ENCODE measurements at places on chromosomes 7 and 10.

GRCh38 chr7:111051832-111052231 lies 39.1 kb upstream of the LRRN3 start:
- no peak for DNase-seq

- DNase-seq = no peak
Measured at GRCh38 chr7:25319707-25320106, 91.4 kb upstream of the NPVF start.

GRCh38 chr7:130917669-130918128 lies 183.7 kb upstream of the KLF14 start:
- no peak for DNase-seq

DNA sequence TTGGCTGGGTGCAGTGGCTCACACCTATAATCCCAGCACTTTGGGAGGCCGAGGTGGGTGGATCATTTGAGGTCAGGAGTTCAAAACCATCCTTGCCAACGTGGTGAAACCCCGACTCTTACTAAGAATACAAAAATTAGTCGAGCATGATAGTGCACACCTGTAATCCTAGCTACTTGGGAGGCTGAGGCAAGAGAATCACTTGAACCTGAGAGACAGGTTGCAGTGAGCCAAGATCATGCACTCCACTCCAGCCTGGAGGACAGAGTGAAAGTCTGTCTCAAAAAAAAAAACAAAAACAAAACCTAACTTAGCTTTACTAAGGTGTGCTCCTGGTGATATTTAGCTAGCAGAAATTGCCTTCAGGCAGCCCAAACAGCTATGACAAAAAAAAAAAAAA lies 24.3 kb upstream of the VDAC2 start:
- DNase-seq = no peak

DNA sequence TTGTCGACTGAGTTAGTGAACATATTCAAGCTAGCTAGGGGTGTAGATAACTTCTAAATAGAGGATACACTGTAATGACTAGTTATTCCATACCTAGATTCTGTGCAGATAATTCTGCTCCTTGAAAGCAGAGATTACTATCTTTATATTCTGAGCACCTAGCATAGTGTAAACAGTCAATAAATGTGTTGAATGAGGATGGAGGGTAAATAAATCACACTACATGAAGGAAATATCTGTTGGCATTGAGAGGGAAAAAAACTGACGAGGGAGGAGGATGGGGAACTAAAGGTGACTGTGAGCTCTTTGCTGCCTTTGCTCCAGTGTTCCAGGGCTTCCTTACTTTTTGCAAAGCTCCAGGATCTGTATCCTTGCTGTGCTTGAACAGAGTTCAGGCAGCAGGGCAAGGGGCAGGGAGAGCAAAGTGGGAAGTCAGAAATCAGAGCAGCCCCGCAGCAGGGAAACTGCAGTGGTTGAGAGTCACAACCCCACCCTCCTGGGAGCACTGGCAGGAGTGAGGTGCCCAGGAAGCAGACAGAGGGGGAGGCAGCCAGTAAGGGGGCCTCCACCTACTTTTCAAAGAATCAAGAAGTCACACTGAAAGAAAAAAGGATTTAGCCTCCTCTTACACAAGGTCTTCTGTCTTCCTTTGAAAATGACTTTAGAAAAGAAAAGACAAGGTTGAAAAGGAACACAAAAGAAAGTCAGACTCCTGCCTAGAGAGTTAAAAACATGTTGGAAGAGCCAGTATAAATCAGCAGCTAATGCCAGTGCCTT lies 71.8 kb upstream of the LRRN3 start:
- no peak for DNase-seq

GRCh38 chr7:110633313-110633712 lies 457.6 kb upstream of the LRRN3 start:
- no peak for DNase-seq

DNA sequence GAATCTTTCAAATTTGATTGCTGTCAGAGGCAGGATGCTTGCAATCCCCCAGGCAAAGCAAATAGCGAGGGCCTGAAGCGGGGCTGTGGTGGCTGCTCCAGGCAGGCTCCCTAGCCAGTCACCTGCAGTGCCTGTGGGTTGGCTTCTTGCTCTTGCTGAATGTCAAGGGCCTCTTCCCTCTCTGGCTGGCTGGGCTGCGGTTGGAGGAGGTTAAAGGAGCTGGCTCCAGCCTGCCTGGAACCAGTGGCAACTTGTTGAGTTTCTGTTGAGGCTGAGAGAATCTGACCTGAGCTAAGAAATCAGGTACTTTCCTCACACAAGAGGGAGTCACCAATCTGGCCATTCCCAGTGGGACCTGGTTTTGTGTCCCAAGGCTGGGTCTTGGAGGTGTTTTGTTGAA lies 134.7 kb downstream of the TMEM178B start:
- no peak for DNase-seq

DNA sequence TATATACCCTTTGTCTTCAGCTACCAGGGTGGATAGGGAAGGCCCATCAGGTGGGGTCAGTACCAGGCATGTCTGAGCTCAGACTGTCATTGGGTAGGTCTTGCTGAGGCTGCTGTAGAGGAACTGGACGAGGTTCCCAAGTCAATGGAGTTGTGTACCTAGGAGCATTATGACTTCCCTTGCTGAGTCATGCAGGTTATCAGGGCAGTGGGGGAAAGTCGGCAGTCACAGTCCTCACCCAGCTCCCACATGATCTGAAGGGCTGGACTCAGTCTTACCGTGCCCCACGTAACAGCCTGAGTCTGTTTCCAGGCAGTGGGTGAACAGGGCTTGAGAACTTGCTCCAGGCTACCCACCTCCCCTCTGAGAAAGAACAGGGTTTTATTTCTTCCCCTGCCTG lies 260.8 kb upstream of the COBL start:
- DNase-seq = no peak

DNA sequence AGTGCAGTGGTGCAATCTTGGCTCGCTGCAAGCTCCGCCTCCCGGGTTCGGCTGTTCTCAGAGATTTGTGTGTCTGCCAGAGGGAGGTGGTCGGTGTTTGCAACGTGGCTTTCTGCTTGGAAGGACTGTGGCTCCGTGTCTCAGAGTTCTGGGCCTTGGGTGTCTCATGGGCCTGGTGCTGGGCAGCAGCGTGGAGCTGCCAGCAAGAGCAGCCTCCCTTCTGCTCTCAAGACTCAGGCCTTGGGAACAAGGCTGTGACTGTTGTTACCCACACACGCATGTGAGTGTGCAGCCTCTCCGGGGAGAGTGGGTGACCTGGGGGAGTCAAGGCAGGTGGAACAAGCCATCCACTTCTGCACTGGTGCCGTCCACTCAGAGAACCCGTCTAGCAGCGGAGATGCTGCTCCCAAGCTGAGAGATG lies 52.0 kb downstream of the VIPR2 start:
- no peak for DNase-seq

GRCh38 chr10:131843881-131844284 lies 56.9 kb upstream of the PPP2R2D start:
- no peak for DNase-seq

- DNase-seq = no peak
Measured at GRCh38 chr7:156836443-156836842, 56.5 kb downstream of the LMBR1 start.

GRCh38 chr7:4745971-4746919 lies 29.2 kb upstream of the AP5Z1 start:
- DNase-seq = no peak

- DNase-seq = no peak
Measured at GRCh38 chr10:60304829-60305379, 84.8 kb downstream of the ANK3 start.

- DNase-seq = no peak
Measured at GRCh38 chr7:144529269-144529926, 125.9 kb upstream of the NOBOX start.

DNA sequence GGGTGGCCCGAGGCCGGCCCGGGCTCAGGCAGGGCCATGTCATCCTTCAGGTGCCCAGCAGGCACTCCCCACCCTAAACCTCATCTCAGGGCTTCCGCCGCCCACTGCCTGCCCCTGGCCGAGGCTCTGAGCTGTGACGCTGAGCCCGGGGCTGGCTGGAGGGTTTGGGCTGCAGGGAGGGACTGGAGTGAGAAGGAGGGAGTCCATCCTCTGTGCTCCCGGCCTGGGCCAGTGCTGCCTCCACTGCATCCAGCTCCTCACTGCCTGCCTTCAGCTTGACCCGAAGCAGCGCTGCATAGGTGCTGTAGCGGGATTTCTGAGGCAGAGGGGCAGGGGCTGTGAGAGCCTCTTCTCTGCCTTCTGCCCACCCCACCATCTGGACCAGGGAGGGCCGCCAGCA lies 7.6 kb downstream of the NFKB2 start:
- no peak for DNase-seq

- DNase-seq = no peak
Measured at GRCh38 chr10:33178026-33178755, 156.3 kb downstream of the NRP1 start.

DNA sequence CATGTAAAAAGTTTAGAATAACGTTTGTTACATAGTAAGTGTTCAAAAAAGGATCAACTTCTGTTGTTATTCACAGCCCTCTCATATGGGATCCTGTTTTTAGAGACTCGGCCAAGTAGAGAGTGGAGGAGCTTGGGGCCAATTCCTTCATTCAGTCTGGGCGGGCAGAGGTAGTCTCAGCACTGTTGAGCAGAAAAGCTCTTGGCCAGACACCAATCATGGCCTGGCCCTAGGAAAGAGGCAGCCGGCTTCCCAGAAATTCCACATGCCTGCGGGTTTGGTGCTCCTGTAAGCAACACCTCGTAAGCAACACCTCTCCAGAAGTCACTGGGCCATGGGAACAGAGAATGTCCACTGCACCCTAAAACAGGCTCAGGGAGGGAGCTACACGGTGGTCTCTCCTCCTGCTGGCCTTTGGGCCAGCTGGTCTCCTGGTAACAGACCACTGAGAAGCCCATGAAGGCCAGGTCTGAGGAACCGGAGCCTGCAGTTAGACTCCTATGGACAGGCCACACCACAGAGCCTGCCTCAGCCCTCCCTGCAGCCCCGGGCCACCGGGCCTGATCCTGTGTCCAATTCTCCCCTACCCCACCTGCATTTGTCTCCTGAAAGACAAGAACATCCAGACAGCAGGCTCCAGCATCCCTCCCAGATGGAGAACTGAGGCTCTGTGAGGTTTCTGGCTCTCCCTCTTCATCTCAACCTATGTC lies 149.1 kb downstream of the GRID1 start:
- no peak for DNase-seq

DNA sequence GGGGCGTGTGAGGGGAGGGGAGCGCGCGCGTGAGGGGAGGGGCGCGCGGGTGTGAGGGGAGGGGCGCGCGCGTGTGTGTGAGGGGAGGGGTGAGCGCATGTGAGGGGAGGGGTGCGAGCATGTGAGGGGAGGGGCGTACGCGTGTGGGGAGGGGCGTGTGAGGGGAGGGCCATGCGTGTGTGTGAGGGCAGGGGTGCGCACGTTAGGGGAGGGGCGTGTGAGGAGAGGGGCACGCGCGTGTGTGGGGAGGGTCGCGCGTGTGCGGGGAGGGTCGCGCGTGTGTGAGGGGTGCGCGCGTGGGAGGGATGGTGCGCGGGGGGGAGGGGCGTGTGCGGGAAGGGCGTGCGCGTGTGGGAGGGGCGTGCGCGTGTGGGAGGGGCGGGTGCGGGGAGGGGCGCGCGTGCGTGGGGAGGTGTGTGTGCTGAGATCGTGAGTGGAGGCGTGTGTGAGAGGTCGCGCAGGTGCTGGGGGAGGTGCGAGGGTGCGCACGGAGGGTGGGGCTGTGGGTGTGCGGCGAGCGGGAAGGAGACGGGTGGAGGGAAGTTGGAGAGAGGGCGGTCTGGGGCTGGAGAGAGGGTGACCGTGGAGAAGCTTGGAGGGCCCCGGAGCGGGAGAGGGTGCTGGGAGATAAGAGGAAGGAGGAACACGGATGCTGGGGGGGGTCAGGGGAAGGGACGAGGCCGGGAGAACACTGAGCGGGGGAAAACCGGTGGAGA lies 19.7 kb downstream of the MXI1 start:
- no peak for DNase-seq

- DNase-seq = no peak
Measured at GRCh38 chr7:138258197-138258559, 181.9 kb downstream of the AKR1D1 start.

DNA sequence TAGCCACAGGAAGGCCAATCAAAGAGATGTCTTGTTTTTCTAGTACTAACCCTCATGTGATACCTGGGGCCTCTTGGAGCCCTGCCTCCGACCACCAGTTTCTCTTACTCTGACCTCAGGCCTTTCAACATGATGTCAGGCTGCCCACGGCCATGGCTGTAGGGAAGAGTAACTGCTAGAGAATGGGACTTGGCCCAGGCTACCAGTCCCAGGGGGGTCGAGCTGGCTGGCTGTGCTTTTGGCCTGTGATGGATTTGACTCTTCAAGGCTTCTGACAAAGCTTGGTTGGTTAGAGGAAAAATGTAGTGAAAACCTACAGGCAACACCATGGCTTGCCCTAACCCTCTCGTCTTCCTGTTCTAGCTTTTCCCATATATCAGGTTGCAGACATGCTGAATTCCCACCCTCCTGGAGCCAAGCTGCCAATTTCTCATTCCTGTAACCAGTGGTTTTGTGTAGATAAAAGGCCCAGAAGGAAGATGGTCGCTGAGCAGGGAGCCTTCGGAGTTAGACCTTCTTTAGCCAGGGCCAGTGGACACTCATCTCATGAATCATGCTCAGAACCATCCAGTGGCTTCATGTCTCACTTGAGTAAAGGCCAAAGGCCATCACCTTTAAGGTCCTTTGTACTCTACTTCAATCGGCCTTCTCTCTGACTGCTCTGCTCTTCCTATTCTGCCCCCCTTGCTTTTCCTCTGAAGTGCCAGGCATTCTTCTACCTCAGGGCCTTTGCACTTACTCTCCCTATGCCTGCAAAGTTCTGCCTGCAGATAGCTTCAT lies 19.7 kb downstream of the SUFU start:
- no peak for DNase-seq

GRCh38 chr7:51035716-51036115 lies 253.0 kb upstream of the GRB10 start:
- DNase-seq = no peak

- DNase-seq = no peak
Measured at GRCh38 chr10:43407148-43407575, 1.8 kb downstream of the HNRNPF start.

- no peak for DNase-seq
Measured at GRCh38 chr7:93016681-93017381, 100.9 kb downstream of the SAMD9 start.

GRCh38 chr7:76513817-76514799 lies 3.8 kb downstream of the UPK3B start:
- DNase-seq = no peak

Measured in stimulated activated CD8-positive, alpha-beta memory T cell treated with anti-CD3 and anti-CD28 coated beads, Interleukin-7, amount 100 ng/mL, for 1 hour (primary cell).